ENCODE measurements at places on chromosomes 16 and 17. TPM values are rescaled to one million over a fixed set of nuclear protein-coding genes. Genes with fewer than 3 reads are reported as not detected.

DNA sequence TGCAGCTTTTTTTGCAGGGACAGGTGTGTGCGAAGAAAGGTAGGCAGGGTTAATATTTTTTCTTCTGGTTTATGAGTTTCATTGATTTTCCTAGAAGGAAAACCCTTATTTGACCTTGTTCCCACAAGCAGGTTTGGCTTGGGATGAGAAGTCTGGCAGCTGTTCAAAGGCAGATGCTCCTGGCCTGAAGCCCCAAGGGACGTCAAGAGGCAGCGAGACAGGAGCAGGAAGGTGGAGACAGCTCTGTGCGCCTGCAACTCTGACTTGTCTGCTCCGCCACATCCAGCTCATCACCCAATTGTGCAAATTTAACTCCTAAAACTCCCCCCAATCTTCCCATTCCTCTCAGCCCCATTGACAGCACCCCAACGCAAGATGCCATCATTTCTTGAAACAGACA lies 136.8 kb upstream of the XYLT1 start:
- DNase-seq, result no peak

DNA sequence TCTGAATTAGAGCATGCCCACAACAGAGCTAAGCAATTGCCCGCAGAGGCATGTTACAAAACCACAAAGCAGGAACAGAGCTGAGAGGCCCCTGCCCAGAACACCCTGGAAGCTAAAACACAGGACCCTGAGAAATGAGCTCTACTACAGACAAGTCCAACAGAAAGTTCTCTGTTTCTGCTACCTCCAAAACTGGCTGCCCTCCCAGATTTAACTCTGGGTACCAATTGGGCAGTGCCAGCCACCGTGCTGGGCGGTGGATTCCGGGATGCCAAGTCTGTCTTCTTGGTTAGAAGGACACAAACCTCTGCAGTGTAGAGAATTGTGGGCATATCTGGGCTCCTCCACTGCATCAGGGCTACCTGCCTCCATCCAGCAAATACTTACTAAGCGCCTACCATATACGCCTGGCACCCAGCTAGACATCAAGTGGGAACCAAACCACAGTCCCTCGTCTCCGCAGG lies 1.0 kb downstream of the CMTM4 start:
- peak; percentile 20 for DNase-seq

DNA sequence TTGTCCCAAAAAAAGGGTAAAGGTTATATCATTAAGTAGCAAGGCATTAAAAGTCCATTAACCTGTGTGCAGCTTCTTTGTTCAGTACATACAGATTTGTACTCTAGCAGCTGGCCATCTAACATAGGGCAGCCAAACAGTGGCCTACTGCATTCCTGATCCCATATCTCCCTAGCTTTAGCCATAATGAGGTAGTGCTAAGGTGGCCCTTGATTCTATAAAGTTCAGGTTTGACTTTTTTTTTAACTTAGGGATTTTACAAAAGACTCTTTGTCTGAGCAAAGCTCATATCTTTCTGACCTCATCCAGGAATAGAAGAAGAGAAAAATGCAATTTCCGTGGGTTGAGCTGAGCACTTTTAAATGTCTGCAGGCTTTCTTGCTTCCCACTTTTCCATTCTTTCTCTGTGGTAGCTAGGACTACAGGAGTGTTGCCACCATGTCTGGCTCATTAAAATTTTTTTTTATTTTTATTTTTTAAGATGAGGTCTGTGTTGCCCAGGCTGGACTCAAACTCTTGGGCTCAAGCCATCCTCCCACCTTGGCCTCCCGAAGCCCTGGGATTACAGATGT lies 19.5 kb upstream of the CDC6 start:
- DNase-seq, result no peak

DNA sequence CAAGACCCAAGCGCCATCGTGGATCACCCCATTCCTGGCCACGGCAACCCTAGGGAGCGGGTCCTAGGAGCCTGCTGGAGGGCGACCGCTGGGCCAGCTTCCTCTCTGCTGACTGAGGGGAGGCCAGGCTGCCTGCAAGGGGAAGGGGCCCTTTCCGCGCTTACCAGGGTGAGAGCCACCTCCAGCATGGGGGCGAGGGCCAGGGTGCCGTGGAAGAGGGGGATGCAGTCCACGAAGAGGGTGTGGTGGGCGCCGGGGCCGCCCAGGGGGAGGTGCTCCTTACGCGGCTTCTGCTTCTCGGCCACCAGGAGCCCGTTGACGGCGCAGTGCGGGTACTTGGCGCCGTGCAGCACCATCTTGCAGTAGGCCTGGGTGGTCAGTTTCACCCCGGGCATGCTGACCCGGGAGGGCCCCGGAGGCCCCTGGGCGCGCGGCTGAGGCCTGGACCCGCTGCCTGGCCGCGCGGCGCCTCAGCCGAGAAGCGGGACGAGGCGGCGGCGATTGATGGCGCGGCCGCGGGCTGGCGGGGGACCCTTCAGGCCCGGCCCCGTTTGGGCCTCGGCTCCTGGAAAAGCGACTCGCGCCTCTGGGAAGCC lies 345 bp downstream of the EMC8 start:
- peak; percentile 43 for DNase-seq

DNA sequence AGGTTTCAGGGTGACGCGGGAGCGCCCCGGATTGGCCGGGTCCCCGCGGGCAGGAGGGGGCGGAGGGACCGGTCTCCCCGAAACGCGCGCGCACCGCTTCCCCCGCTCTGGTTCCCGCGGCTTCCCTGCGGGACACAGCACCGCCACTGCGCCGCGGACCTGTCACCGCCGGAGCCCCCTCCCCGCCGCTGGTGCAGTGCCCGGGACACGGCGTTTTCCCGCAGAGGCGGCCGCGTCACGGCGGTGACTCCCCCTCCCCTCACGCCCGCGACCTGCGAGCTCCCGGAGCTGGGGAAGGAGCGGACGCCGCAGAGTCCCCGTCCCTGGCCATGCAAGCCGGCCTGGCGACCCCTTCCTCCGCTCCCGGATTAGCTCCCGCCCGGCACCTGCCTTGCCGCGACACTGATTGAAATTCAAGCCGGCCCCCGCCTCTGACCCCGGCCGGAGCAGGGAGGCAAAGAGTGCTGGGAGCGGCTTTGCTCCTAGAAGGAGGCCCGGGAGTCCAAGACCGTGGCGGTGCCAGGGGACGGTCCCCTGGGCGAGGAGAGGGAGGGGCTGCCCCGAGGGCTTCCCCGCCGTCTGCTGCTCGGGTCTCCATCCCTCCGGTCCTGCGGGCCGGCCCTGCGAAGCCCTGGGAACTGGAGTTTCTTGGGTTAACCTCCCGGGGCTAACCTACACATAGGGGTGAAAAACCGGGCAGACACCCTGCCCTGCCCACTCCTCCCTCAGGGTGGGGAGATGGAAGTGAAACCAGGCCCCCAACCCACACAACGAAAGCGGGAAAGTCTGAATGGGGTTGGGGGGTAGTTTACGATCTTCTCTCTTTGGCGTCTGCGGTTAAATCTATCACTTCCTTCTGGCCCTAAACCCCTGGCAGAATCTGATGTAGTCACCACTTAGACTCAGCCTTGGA lies 1.0 kb downstream of the RHBDL3 start:
- DNase-seq, result no peak

DNA sequence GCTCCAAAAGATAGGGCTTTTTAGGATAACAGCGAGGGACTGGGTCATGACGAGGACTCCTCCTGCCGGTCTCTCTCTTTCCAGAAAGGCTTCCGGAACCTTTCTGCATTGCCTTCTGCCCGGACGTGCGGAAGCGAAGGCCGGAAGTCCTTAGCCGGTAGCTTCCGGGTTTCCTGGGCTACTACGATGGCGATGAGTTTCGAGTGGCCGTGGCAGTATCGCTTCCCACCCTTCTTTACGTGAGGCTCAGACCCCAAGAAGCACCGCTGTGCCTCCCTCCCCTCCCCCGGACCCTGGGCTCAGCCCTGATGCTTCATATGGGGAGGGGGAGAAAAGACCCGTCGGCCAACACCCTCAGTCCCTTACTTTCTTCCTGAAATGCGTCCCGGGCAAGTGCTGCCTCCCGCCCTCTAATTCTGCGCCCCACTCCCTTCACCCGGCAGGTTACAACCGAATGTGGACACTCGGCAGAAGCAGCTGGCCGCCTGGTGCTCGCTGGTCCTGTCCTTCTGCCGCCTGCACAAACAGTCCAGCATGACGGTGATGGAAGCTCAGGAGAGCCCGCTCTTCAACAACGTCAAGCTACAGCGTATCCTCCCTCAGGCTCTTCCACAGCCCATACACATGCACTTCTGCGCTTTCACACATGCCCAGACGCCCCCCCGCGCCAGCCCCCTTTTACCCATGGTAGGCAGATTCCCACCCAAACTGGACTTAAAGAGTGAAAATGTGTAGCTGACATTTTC lies at the start of gene VPS25:
Gene VPS25 (plus strand): TSS at position 160 of the 746 bp plus-strand sequence. CDS start 27 bp downstream, at position 187.
- DNase-seq, result peak; percentile 88

DNA sequence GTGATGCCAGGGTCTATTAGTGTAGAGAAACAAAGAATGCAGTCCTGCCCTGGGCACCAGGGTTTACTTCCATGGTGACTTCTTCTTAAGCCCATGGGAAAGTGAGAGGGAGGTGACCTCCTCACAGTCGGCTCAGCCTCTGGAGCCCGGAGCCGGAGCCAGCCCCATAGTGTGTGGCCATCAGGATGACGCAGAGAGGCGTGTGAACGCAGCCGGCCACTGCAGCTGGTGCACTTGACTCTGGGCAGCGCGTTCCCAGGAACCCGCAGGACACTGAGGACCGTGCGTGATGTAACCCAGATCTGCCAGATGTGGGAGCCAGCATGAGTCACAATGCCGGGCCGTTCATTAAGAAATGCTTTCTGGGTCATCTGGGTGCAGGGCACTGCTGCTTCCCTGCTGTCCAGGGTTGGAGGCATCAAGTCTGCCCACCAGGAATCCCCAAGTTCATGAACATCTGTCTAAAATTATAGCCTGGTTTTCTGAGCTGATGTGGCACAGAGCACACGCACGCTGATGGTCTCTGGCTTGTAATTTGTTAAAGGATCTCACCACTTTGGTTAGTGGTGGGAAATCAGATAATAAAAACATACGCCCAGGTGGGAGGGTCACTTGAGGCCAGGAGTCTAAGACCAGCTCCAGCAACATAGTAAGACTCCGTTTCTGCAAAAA lies 114.1 kb downstream of the PITPNC1 start:
- DNase-seq, result peak; percentile 79

DNA sequence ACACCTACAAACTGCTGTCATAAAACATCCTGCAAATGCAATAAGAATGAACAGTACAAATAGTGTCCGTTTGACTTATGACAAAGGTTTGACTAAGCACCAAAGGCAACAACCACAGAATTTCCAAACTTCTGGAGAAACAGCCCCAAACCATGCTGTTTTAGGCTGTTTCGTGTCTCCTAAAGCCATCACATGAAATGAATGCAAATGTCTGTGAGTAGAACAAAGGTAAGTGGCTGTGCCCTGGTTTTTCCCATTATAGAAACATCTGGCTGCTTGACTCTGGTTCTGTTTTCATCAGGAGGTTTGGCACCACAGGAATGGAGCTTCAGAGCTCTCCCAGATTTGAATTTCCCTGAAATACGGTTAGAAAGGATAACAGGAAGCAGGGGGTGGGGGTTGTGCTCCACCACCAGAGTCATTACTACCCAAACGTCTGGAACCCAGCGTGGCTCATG lies 4.6 kb upstream of the EMP2 start:
- DNase-seq, result no peak

- no peak for DNase-seq
Measured at GRCh38 chr17:13230350-13231264, 212.8 kb upstream of the ELAC2 start.

DNA sequence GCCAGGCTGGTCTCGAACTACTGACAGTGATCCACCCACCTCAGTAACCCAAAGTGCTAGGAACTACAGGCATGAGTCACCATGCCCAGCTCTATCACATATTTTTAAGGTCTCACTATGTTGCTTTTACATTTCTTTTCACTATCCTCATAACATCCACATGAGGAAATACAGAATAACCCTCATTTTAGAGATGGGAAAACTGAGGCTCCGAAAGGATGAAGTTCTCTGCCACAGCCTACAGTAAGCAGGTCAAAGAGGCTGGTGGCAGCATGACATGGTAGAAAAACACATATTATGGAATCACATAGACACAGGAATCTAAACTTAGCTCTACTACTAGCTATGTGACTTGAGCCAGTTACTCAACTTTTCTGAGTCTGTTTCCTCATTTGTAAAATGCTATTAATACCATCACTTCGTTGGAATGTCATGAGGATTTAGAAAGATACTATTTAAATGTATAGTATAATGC lies 32.2 kb downstream of the APPBP2 start:
- DNase-seq, result no peak

- no peak for DNase-seq
Measured at GRCh38 chr16:47392081-47392480, 68.8 kb downstream of the ITFG1 start.

DNA sequence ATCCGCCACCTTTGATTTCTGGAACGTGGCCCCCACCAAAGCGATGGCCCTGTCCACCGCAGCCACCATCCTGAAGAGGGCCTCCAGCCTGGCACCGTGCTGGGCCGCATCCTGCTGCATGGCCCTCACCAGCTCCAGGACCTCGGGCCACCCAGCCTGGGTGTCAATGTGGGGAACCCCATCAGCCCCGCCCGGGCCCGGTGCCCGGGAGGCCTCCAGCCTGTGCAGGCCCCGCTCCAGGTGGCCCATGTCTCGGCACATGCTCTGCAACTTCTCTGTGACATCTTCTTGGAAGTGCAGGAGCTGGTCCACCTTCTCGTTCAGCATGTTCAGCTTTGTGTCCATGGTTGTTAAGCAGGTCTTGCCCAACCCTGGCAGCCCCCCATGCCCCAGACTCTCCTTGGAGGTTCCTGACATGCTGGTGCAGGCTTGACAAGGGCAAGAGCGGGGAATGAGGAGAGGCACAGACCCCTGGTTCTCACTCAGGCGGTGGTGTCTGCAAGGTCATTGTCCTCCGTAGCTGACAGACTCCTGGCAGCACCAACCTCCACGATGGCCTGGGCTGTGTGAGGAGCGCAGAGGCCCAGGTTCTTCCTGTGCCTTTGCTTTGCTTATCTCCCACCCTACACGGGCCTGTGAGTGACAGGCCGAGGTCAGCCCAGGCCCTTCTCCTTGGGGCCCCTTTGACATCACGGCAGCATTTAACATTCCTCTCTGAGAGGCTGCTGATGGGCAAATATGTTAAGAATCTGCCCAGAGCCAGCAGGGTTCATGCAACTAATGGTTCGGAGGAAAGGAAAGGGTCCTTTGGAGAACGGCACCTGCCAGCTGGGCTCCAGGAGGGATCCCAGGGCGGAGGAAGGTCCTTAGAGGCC lies at the start of gene MYLK3:
Gene MYLK3 (minus strand): TSS at position 568 of the 875 bp plus-strand sequence. CDS start 151 bp downstream, at position 417.
- DNase-seq, result no peak

MT2A gene
- 155 TPM for total RNA-seq

MILR1 gene
- total RNA-seq, result 4.2 TPM

TMEM98 gene
- 40.2 TPM for total RNA-seq

SLX4 gene
- total RNA-seq, result 14.2 TPM

HAS3 gene
- total RNA-seq, result 3.3 TPM

PPP1R1B gene
- total RNA-seq, result 240 TPM

All from dorsolateral prefrontal cortex (tissue), 122 donors.